ENCODE measurements at places on chromosomes 1 and 21. TPM values are rescaled to one million over a fixed set of nuclear protein-coding genes. Genes with fewer than 3 reads are reported as not detected.

DNA sequence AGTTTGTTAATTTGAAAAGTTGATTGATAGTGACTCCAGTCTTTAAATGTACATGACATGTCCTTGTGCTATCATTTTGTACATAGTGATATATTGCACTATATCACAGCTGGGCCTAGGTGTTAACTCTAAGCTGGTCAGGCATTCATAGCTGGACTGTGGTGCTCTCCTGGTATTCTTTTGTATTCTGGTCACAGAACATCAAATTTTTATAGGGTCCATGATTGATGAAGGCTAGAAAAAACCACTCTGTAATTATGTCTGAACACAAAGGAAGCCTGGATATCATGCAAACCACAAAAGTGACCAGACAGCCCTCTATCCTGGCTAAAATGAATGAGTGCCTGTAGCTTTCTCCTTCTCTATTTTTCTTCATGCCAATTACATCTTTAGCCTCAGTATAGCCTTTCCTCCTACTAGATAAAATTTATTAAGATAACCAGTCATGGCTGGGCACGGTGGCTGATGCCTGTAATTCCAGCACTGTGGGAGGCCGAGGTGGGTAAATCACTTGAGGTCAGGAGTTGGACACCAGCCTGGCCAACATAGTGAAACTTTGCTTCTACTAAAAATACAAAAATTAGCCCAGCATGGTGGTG is 134.9 kb upstream of the B3GALT2 start:
- DNase-seq: no peak

- no peak for DNase-seq
Observed at GRCh38 chr1:118366286-118366685, 181.3 kb upstream of the SPAG17 start.

DNA sequence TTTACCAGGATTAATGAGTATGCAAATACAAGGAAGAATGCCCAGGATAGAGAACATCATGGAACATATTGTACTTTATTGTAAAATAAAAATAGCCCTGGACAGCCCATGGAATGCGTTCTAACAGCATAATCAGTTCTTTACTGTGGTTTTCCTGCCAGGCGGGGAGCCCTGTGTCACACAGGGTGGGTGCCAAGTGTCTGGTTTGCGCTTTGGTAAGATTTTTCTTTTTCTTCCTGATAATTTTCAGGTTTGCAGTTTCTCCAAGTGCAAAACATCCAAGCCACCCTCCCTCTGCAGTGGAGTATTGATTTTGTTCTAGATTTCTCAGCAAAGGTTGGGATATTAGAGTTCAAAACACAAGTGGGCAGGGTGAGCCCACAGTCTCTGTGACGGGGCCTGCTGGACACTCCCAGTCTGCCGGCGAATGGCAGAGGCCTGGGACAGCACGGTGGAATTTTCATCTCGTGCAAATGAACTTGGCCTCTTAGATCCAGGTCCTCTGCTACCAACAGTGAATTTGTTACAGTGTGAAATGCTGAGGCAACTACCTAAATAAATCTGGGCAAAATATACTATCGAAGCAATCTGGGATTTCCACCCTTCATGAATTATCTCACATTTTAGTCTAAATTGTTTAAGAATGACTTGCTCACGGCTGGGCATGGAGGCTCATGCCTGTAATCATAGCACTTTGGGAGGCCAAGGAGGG is 15.6 kb upstream of the KCNJ15 start:
- no peak for DNase-seq

GRCh38 chr21:45872471-45872870 is 109.1 kb upstream of the COL6A1 start:
- no peak for DNase-seq

- DNase-seq: no peak
Observed at GRCh38 chr1:173530795-173531693, 53.9 kb downstream of the PRDX6 start.

GRCh38 chr1:47442202-47442601 is 4.4 kb downstream of the FOXD2 start:
- DNase-seq: no peak

GRCh38 chr21:43816611-43817071 is 27.3 kb downstream of the RRP1 start:
- no peak for DNase-seq

GRCh38 chr1:121444096-121444495 is 259.3 kb downstream of the SRGAP2C start:
- no peak for DNase-seq

- peak; percentile 58 for DNase-seq
Observed at GRCh38 chr21:41612674-41613532, 104.9 kb upstream of the TMPRSS2 start.

DNA sequence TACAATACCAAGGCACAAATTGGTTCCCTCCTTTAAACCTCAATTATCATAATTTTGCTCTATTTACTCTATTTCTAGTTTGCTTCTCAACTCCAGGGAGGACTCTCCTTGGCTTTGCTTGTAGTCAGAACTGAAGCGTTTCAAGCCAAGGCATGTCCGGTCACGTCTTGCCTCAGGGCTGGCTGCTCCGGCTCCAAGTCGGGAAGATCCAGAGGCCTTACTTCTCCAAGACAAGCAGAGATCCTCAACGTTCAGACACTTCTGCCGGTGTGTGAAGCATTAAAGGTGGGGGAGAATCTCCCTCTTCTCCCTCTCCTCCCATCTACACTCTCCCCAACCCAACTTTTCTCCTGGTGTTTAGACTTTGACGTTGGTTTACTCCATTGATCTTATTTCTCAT is 7.2 kb upstream of the HHAT start:
- no peak for DNase-seq

DNA sequence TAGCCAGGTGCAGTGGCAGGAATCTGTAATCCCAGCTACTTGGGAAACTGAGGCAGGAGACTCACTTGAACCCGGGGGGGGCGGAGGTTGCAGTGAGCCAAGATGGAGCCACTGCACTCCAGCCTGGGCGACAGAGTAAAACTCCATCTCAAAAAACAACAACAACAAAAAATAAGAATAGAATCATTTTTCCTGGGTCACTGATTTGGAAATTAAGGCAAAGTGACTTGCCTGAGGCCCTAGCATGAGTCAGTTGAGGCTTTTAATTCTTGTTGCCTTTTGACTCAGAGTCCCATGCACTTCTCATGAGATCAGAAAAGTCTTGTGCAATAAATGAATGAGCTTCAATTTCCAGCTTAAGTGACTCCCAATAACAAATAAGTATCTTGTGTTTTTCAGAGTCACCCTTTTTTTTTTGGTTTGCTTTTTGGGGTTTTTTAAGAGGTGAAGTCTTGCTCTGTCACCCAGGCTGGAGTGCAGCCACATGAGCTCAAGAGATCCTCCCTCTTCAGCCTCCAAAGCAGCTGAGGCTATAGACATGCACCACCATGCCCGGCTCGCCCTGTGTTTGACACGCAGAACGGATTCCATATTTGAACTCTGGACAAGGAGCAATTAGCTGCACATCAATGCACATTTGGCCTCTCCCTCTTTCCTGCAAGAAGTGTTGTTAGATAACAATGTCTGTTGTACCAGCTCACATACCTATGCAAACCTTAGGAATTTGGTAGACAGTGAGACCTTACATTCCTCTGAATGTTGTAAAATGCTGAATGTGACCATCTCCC is 3.4 kb upstream of the PLEKHM2 start:
- DNase-seq: no peak

DNA sequence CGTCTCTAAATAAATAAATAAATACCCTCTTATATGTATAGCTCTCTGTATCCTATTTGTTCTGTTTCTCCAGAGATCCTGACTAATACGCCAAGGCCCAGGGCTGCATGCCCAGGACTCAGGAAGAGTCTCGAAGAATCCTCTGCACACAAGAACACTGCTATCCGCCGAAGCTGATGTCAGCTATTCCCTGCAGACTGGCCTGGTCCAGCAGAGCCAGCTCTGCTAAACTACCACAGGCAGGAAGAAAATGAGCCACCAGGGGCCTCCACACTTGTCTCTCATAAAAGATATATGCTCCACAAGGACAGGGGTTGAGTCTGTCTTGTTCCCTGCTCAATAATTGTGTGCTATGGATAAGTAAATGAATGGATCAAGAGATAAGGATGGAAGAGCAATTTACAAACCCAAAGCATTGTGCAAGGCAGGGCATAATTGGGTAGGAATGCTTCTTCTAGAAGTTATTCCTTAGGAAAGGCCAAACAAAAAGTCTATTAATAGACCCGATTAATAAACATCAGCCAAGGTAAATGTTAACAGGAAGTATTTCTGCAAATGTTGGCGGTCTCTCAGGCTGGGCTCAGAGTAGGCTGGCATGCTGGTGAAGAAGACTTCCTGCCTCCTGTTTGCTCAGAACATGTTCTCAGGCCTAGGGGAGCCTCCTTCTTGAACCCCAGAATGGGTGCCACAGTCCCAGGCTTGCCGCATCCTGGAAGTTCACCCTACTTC is 26.3 kb upstream of the MAN1C1 start:
- no peak for DNase-seq

DNA sequence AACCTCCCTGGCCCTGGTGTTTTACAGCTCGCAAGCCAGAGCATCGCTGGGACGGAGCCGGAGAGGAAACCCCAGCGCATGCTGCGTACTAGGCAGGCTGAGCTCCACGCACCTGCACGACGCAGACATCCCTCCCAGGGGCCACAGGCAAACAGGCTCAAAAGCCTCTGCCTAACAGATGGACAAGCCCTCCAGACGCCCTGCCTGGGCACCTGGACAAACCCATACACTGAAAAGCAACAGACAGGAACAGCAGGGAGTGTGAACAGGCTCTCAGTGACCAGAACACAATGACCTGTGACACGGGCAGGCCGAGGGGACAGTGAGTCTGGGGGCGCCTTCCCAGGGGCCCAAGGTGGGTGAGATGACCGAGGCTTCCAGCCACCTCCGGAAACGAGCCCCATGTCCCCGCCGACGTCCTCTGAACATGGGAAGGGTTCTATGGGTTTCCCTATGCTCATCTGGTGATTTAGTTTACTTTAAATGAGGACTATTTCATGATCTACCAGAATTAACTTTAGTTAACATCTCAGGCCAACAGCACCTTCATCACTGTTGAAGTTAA is 40.3 kb downstream of the NPHP4 start:
- no peak for DNase-seq

DNA sequence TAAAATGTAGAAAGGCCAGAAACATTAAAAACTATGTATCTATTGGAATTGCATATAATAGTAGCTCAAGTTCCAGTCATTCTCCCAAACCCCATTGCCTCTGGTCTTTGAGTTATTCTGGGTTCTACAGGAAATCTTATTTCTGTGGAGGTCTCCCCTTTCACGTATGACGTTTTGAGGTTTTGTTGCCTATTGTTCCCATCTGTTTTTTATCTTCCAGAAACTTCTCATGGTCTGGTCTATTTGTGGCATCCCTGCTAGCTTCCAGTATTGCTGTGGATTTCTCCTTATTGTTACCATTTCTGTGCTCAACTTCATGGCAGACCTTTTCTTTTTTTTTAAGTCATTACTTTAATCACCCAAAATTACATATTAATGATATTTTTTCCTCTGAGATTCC is 43.3 kb downstream of the DTL start:
- DNase-seq: no peak

DNA sequence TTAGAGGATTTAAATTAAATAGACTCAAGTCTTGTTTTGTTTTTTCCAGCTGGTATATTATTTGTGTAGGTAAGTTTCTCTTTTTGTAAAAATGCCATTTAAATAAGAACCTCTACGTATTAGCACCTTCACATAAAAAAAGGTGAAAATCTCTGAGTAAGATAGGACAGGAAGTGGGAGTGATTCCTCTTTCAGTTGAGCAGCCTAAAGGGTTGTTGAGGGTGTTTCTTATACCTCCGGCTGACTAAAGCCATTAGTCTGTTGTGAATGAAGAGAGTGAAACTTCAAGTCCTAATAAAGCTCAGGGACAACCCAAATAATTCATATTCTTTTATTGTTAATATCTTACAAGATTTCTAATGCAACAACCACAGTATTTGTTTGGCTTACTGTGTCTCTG is 188.7 kb downstream of the CHRM3 start:
- DNase-seq: no peak

GRCh38 chr1:56394298-56394697 is 185.1 kb downstream of the PLPP3 start:
- DNase-seq: no peak

DNA sequence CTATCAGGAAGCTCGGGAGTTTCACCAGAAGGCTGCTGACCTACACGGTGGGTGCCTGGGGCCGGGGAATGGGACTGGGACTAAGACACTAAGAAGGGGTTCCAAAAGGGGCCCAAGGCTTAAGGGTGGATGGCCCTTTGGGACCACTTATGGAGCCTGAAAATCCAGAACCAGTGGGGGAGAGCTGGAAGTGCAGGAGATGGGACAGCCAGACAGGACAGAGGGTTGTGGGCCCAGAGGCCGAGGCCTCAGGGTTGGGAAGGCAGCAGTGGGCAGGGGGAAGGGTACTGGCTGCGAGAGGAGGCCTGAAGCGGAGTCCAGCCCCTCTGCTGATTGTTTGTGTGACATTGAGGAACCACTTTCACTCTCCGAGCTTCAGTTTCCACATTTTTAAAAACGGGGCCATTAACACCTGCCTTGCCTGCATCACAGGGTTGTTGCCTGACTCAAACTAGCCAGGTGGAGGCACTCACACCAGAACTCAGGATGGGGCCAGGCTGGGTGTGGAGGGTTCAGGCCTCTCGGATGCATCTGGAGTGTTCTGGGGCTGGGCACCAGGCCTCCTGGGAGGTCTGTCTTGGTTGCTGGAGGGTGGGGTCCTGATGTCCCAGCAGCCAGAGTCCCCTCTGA is 3.0 kb downstream of the TTC24 start:
- DNase-seq: peak; percentile 69

The GRIK3 gene
- total RNA-seq: not detected

The RAVER2 gene
- 0.44 TPM for total RNA-seq

The CYP4A11 gene
- total RNA-seq: not detected

The PIK3R3 gene
- 3.2 TPM for total RNA-seq

The UBE2G2 gene
- 143 TPM for total RNA-seq

The LRRC53 gene
- total RNA-seq: not detected

The TFF2 gene
- total RNA-seq: not detected

The GSTM5 gene
- total RNA-seq: 0.07 TPM

All from activated CD4-positive, alpha-beta T cell treated with anti-CD3 and anti-CD28 coated beads, Interleukin-2, amount 10 ng/mL, durations not matched to agents 24 days and 14 days (primary cell).